ENCODE measurements at places on chromosomes 2 and 18.

DNA sequence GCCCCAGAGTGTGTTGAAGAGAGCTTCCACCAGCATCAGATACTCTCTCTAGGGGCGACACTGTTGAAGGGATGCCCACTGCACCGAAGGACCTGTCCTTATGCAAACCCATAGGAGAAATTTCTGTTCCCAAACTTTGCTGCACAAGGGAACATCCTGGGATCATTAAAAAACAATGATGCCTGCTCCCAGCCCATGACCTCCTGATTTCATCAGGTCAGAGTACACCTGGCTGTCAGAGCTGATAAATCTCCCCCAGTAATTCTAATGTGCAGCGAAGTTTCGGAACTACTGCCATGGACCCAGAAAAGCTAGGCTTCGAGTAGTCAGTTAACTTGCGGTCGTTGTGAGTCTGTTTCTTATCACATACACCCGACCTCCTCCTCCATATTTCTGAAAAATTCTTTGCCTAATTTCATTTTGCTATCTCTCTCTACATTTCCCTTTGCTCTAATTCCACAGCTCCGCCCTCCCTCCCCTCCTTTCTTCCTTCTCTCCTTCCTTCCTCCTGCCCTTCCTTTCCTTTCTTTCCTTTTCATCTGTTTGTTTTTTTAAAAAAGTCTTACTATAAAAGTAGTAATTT, 18.8 kb downstream of the FAM124B start:
- no peak for DNase-seq

GRCh38 chr18:48236822-48237221, 172.4 kb downstream of the ZBTB7C start:
- no peak for DNase-seq

- no peak for DNase-seq
Observed at GRCh38 chr18:24656050-24656449, 195.6 kb downstream of the HRH4 start.

DNA sequence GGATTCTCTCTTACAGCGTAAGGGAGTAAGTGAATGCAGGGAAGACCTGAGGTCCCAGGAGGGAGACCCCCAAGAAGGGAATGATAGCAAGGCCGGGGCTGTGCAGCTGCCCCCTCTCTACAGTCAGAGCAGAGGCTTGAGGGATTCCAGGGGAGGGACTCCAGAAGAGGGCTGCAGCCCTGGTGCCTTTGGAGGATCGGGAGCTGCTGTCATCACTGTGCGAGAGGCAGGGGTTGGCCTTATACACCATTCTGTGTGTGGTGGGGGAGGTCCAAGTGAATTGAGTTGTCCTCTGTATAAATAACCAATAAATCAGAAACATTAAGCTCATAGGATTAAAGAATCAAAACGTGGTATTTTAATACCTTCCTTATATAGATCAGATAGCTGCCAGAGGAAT, 114.9 kb downstream of the GLI2 start:
- DNase-seq = no peak

- DNase-seq = no peak
Observed at GRCh38 chr2:28032816-28033215, 142.3 kb downstream of the BABAM2 start.

GRCh38 chr18:3983351-3983969, 471.6 kb downstream of the DLGAP1 start:
- DNase-seq = no peak

DNA sequence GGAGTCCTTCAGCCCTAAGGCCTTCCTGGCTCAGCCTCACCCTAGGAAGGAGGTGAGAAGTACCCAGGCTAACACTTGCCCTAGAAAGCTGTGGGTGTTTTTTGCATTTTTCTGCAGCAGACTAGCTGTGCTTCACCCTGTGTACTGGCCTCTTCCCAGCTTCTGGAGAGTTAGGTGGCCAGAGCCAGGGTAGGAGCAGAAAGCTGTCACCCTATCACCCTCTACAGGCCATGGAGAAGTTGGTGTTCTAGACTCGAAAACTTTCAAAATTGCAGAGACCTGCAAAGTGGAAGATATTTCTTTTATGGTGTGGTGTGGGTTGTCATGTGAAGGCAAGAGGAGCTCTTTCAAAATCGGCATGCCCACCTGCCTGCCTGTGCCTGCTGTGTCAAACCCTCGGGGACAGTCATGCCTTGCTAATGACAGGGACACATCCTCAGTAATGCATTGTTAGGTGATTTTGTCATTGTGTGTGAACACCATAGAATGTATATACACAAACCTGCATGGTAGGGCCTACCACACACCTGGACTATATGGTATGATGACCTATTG, 29.8 kb downstream of the EHD3 start:
- DNase-seq = no peak

DNA sequence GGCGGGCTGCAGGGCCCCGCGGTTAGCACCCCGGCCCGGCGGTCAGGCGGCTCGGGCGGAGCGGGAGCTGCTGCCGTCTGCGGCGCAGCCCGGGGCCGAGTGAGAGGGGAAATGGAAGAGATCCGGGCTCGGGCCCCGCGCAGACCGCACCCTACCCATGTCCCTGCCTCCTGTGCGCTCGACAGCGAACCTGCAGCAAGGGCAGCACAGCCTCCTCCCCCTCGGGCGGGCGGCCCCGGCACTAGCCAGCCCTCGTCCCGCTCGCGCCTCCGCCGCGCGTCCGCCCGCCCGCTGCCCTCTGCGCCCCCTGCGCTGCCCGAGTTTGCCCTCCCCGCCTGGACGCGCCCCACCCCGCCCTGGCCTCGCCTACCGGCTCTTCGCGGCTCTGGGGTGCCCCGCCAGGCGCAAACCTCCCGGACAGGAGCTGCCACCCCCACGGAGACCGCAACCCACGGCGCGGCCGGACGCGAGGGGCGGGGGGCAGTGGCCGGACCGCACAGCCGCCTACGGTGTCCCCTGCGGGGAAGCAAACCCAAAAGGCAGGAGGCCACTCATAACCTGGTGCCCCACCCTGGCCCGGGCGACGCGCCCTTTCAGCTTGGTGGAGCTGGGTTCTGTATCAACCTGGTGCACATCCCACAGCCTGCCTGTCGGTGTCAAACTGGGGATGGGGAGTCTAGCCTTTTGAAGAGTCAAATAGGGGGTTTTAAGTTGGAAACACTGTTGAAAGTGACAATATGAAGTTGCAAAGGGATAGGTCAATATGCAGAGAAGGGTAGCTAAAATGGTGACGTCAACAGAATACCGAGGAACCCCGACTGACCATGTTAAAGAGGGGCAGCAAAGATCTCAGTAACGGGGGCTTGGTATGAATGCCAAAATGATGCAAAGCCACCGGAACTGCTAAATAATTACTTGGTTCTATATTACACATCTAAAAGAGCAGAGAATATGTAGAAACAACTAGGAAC, at the start of gene IHH:
IHH (minus strand) TSS at position 101 of the 971 bp plus-strand sequence. CDS start 454 bp downstream, outside the sequence.
- DNase-seq = no peak

GRCh38 chr2:134778372-134778771, 59.6 kb upstream of the TMEM163 start:
- DNase-seq = no peak

- DNase-seq = no peak
Observed at GRCh38 chr2:215188078-215188477, 49.7 kb upstream of the ABCA12 start.

DNA sequence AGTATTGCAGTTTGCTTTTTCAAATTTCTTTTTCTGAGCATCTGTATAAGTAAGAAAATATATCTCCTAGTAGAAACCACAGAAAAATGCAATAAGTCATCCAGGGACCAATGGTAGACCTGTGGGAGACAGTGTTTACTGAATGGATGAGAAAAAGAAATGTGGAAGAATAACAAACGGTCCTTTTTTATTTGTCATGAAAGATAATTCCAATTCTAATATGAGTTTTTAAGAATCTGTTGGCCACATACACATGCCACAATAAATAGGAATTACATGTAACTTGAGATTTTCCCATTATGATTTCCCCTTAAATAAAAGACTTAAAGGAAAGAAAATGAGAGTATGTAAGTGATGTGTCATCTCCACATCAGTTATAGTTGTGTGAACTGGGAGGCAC, 107.7 kb upstream of the RAB27B start:
- DNase-seq = no peak

DNA sequence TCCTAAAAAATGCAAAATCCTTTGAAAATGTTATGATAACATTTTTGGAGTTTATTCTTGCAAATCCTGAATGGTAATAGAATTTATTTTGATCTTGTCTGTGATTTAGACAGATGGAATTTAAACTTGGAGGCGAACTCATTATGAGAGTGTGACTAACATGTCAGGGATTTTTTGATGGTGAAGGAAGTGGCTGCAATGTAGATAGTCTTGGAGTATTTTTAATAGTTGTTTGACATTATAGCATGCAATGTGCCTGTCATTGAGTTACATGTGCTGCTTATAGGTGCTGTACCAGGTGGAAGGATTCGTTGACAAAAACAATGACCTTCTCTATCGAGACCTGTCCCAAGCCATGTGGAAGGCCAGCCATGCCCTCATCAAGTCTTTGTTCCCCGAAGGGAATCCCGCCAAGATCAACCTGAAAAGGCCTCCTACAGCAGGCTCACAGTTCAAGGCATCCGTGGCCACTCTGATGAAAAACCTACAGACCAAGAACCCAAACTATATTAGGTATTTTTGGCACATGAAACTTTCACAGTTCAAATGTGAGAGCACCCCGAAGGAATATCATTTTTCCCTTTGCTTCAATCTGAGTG, 141.8 kb downstream of the MYO1B start:
- DNase-seq = no peak

- no peak for DNase-seq
Observed at GRCh38 chr2:44186810-44187209, 18.1 kb downstream of the PPM1B start.

DNA sequence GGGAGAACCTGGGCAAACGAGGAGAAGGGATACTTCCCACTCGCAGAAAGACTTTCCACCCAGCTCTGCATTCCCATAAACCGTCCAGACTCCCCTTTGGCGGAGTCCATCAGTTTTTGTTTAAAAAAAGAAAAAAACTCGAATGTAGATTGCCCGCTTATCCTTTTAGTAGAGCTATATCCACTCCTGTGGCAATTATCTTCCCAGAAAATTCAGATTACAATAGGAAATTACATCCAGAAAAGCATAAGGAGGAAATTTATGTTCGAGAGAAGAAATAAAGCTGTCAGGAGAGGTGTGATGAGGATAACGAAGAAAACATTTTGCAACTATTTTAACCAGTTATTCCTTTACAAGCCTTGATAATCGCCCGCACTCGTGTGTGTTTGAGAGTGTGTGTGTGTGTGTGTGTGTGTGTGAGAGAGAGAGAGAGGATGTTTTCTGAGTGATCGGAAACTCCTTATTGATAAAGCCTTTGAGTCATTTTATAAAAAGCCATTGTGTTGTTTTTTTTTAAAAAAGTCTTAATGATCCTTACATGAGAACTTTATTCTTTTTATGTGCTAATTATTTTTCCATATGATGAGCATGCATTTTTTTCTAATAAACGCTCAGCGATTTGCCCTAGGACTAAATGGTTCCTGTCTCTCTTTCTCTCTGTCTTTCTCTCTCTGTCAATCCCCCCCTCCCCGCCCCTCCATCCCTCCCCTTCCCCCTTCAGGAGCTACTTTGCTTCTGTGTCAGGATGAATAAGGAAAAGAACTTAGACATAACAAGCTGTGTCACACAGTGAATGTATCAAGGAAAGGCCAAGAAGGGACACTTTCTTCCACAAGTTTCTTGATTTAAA, 1.1 kb upstream of the PPP3R1 start:
- DNase-seq = no peak

DNA sequence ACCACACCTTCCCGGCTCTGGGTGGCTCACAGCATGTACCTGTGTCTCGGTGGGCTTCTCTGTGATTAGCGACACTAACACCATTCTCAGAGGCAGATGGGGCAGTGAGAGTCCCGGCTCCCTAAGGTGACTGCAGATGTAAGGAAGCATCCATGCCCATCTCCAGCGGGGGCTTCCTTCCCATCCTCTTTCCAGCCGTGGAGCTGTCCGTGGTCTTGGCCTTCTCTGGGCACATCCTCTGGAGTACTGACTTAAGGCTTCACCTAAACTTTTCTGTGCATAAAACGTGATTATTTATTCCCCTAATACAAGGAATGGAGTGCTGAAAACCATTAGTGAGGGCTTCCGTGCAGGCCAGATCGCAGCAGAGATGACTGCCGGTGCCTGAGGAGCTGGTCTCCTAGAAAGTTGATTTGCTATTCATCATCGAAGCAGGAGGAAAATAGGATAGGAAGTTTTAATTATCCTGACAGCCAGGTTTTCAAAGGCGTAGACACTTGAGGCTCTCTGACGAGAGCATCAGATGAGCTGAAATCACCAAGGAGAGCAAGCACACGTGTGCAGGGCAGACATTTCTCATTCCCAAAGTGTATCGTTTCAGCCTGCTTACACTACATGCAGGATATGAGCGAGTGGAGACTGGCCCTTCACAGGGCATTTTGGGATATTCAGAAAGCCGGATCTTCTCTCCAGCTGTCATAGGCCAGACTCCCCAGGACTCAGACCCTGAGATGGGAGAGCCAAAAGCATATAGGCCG, 186.1 kb upstream of the SALL3 start:
- no peak for DNase-seq

DNA sequence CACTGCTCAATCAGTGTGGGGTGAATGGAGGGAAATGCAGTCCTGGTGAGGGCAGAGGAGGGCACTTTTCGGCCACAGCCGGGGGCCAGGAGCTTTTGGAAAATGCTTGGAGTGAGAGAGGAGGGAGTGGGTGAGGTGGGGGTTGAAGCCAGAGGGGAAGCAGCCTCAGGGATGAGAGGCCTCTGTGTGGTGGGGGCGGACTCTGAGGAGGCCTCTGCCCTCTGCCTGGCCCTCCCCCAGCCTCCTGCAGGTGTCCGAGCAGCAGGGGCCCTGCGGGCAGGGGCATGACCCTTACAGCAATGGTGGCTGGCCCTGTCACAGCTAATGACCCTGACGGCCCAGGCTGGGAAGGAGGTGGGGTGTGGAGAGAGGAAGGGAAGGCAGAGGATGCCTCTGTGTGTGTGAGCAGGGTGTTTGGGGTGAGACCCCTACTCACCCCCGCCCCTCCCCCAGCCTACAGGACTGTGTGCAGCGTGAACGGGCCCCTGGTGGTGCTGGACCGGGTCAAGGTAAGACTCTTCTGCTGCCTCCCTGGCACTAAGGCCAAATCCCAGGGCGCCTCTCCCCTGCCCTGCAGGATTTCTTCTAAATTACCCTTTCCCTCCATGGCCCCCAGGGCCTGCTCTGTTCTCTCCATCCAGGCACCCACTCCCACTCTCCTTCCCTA, 7.6 kb downstream of the ATP6V1B1 start:
- no peak for DNase-seq

DNA sequence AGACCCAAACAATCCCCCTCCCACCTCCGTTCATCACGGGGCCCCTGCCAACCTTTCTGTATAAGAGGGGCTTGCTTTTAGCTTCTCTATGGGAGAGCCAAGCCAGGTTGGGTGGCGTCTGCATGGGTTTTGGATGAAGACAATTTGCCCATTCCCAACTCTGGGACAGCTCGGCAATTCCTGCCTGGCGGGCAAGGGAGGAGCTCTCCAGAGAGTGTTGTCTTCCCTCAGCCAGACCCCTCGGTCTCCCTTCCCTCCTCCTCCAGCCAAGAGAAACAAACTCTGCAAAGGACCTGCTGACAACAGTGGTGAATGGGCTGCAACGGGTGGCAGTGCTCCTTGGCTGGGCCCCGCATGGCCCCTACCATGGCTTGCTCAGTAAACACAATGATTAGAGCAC, 267.2 kb upstream of the HDAC4 start:
- no peak for DNase-seq

- no peak for DNase-seq
Observed at GRCh38 chr18:60404486-60405085, 32.0 kb upstream of the MC4R start.
